ELR (cell line): ENCODE measurements at places on chromosomes 7 and 10.

DNA sequence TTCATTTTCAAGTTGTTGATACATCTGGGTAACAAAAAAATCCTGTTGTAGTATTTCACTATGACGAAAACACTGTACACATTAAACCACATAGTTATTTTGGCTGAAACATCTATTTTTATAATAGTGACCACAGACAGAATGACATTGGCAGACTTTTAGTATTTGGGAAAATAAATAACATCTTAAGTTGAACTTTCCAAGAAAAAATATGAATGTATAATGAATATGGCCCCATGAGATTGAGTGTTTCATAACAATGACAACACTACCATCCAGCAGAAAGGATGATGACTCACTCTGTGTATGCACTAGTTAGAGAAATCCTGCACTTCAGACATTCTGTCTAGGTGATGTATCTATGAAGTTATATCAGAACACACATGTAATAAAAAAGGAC, 118.1 kb downstream of the SEMA3D start:
- DNase-seq: peak; percentile 76

GRCh38 chr10:33570495-33570894, 236.0 kb upstream of the NRP1 start:
- no peak for DNase-seq

DNA sequence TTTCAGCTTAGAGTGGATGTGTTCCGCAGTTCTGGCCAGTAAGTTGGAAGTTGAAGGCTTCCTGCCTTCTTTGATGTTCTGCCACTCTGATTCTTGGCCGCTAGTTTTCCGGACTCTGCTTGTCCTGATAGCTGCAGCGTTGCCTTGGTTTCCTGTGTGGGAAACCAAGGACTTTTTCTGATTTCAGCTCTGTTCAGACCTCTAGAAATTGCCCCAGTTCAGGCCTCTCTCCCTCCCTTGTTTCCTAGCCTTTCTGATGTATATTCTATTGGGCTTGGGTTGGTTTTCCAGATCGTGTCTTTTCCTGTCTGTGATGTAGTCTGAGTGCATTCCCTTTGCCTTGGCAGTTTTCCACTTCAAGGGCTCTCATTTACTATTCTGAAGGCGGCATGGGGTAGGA, 318.7 kb downstream of the BBS9 start:
- DNase-seq: no peak

GRCh38 chr7:73701357-73701995, 18.0 kb downstream of the STX1A start:
- DNase-seq: peak; percentile 78

- no peak for DNase-seq
Measured at GRCh38 chr10:104072786-104073185, 12.9 kb downstream of the COL17A1 start.

DNA sequence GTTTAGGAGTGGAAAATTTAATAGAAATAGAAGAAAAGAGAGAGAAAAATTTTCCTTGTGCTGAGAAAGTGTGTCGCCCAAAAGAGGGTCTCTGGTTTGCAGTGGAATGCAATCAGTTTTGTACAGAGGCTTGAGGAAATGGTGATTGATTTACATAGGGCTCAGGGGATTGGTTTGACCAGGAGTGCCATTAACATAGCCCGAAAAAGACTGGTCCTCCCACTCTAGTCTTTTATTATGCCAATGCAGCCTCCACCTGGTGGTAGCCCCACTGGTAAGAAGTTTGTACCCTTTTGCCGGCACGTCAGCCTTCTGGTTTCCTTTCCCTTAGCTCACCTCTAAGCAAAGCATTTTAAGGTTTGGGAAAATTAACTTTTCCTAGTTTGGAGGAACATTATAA, 885.3 kb downstream of the XPNPEP1 start:
- no peak for DNase-seq

DNA sequence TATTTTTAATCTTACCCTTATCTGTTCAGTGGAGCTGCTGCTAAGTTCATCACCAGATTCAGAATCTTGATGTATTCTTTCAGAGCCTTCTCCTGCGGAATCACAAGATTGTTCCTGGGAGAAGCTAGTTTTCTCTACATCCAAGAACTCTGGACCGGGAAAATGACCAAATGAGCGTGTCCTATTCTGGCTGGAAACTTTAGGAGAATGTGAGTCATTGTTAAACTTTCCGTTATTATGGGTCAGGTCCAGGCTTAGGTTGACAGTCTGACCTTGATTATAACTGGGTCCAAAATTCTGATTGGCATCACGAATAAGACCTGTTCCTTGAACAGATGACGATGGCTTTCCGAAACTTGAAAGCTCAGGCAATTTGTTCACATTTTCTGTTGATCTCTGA, 20.5 kb downstream of the ARHGAP12 start:
- DNase-seq: no peak

- DNase-seq: no peak
Measured at GRCh38 chr7:70353330-70353945, 755.2 kb downstream of the AUTS2 start.

- DNase-seq: peak; percentile 33
Measured at GRCh38 chr7:107692501-107692900, 31.9 kb downstream of the SLC26A4 start.

GRCh38 chr7:16691241-16691640, 45.3 kb downstream of the BZW2 start:
- DNase-seq: no peak

DNA sequence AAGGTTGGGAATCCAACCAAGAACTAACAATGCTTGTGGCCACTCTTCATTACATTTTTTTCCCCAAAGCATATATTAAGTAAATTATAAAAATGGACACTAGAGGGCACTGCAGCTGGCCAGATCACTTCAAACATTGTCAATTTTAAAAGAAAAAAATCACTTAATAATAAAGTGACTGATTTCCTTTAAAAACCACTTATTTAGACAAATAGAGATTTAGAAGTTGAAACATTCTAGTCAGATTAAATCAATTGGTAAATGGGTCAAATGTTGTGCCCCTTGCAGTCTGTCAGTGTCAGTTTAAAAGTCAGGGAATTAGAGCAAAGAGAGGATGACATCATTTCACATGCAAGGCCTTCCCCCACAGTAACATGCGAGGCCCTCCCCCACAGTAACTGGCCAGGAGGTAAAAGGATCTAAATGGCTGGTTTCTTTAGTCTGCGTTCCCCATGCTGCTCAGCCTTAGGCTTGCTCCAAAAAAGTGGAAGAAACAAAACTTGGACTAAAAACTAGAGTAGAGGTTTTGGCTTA, 177.9 kb downstream of the SKAP2 start:
- peak; percentile 68 for DNase-seq

DNA sequence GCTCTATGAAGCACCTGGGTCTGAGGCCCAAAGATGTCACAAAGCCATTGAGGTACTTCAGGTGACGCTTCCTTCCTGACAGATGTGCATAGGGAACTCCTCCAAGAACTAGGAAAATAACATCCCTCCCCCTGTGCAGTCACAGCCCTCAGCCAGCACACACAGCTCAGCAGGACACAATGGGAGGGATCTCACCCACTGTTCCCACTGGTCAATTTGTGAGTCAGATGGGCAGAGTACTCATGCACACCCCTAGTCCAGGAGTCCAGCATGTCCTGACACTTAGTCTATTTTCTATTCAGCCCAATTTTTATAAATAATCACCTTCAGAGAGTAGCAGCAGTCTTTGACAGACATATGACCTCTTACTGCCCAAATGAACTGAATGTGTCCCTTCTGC, 60.7 kb upstream of the PFKP start:
- no peak for DNase-seq

DNA sequence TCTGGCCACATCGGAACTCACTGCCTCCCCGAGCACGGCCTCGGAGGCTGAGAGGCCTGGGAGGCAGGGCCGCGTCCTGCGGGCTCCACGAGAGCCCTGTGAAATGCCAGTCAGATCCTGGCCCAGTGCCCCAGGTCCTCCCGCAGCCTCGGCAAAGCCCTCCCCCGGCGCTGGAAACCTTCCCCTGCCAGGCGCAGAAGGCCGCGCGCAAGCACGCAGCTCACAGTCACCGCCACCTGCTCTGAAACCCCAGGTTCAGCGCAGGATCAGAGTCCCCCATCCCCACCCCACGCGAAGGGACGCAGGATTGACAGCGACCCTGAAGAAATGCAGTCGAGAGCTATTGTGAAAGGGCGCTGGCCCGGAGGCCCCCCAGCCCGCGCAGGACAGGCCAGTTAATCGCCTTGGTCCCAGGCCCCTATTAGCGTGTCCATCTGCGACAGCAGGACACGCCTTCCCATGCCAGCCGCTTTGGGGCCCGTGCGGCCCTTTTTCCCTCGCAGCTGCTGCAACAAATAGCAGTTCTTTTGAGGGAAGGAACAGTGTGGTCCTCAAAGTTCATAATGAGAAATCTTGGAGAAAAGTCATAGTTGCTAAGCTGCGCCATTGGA, 13.5 kb upstream of the EGFR start:
- no peak for DNase-seq

DNA sequence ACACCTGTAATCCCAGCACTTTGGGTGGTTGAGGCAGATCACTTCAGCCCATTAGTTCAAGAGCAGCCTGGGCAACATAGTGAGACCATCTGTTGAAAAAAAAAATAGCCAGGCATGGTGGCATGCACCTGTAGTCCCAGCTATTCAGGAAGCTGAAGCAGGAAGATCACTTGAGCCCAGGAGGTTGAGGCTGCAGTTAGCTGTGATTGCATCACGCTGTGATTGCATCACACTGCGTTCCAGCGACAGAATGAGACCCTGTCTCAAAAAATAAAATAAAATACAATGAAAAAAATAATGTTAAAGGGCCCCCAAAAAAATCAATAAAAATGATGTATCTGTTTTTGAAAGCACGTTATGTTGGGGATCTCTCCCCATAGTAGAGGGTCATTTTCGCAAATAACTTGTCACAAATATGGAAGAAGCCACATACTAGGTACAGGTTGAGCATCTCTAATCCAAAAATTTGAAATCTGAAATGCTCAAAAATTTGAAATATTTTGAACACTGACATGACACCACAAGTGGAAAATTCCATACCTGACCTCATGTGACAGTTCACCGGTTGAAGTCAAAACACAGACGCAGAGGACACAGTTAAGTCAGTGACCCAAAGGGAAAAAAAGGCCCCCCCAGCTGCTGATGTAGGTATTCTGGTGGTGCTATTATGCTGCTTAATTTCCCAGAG, 9.5 kb downstream of the CISD1 start:
- no peak for DNase-seq

DNA sequence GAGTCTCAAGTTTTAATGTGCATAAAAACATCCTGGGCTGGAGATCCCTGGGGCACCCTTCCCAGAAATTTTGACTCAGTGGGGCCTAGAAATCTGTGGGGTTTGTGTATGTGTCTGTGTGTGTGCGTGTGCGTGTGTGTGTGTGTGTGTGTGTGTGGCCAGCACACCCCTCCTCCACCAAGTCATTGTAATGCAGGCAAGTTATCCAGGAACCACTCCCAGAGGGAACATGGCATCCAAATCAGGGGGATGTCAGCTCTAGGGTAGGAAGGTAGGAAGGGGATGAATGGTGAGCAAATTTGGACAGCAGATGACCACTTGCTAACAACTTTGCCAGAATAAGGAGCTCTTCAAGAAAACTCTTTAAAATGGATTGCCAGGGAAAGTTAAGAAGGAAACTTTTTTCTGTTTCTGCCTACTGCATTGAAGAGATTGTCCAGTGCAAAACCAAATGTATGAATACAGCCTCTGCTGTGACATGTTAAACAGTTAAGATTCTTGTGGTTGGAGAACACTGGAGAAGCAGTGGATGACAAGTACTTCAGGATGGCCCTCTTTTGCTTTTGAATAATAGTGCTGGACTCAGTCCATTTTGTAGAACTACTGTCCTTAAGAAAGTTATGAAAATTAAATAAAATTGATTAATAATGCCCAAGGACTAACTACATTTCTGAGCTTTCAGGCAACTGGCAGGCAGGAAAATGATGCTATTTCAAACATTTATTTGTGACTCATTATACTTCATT, 12.3 kb downstream of the STAMBPL1 start:
- peak; percentile 58 for DNase-seq

GRCh38 chr7:123795917-123796316, 47.1 kb upstream of the WASL start:
- no peak for DNase-seq

DNA sequence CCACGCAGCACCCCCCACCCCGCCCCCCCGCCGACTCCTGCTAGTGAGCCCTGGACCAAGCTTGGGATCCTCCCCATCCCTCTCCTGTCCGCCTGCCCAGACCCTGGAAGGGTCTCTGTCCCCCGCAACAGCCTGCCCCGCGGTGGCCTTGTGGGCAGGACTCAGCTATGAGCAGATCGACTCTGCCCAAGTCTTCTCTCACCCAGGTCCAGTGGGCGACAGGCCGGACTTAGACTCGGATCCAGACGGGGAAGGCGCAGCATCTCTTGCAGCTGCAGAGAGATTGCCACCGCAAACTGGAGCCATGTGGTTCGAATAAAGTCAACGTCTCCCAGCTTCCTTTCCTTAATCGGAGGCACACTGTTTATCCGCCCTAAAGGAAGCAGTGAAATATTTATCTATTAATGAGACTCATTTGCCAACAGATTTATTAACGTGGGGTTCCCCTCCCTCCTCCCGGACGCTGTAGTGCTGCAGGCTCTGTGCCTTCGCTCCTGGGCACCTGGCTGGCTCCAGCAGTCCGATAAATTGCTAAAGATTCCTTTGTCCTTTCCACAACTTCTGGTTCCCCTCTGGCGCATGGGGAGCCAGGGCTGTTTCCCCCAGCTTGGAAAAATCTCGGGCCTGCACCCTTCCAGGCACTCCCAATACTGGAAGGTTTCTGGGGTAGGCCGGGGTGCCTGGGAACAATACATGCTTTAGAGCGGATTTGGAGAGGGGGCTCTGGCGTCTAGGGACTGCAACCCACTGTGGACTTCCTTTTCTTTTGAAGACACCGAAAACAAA, 634 bp upstream of the HOXA7 start:
- no peak for DNase-seq

GRCh38 chr10:53664282-53665019, 891.9 kb upstream of the MBL2 start:
- DNase-seq: peak; percentile 0

GRCh38 chr7:106285855-106286492, 1.2 kb upstream of the NAMPT start:
- no peak for DNase-seq

- no peak for DNase-seq
Measured at GRCh38 chr7:112594397-112594796, 113.6 kb downstream of the LSMEM1 start.

DNA sequence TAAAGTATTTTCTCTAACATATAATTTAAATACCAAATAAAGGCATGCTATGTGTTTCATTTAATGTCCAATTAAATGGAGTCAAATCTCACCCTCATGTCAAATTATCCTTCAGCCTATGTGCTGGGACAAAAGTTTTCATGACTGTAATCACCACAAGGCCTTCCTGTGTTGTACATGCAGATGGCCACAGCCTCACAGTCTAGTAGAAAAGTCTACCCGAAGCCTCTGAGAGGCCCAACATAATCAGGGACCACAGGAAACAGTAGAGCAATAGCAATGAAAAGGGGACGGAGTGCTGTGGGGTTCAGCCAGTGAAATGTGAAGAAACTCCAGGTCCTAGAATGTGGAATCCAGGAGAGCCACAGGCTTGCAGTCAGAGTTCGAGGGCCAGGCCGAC, 140.2 kb upstream of the KLF6 start:
- DNase-seq: no peak

GRCh38 chr10:61750943-61751471, 88.3 kb downstream of the CABCOCO1 start:
- peak; percentile 84 for DNase-seq

- no peak for DNase-seq
Measured at GRCh38 chr10:43679509-43679908, 30.8 kb upstream of the ZNF32 start.

GRCh38 chr7:30226614-30227268, 57.7 kb upstream of the ZNRF2 start:
- DNase-seq: peak; percentile 43

GRCh38 chr10:25725917-25726716, 207.9 kb upstream of the MYO3A start:
- peak; percentile 61 for DNase-seq

- DNase-seq: no peak
Measured at GRCh38 chr7:20089431-20089830, 127.8 kb downstream of the MACC1 start.
